Mesothelial cell of epicardium (in vitro differentiated cells): ENCODE measurements at places on chromosomes 13 and 19. TPM values are rescaled to one million over a fixed set of nuclear protein-coding genes. Genes with fewer than 3 reads are reported as not detected.

DNA sequence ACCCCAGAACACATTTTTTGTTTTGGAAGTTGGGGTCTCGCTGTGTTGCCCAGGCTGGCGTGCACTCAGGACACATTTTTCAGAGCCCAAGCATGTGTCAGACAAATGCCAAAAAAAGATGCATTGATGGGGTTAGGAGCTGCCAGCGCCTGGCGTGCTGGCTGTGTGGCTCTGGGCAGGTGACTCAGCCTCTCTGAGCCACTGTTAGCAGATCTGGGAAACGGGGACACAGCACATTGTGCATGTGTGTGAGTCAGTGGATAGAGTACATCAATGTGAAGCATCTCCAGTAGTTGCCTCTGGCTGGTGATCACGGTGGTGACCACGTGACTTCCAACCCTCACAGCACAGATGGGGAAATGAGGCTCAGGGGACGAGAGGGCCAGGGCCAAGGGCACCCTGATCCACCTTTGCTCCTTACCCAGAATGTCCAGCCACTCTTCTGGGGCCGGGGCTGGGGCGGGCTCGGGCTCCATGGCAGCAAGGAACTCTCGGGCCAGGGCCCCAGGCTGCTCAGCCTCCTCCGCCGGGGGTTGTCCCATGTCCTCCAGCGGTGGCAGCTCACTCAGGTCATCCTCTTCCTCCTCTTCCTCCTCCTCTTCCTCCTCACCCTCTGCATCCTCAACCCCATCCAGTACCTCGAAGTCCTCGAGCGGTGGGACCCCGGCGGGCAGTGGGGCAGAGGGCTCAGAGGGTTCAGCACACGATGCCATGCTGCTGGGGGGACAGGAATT, 1.9 kb downstream of the FKBP8 start:
- no peak for DNase-seq
- peaks cover 10% of the 10 kb centered on the region for H3K4me1 ChIP-seq
- peak overlapping the region; percentile 30 for H3K4me3 ChIP-seq
- no peaks in the 10 kb centered on the region for H3K27me3 ChIP-seq
- peaks cover 5% of the 10 kb centered on the region for H3K36me3 ChIP-seq
- H3K27ac ChIP-seq: no peak overlapping the region

DNA sequence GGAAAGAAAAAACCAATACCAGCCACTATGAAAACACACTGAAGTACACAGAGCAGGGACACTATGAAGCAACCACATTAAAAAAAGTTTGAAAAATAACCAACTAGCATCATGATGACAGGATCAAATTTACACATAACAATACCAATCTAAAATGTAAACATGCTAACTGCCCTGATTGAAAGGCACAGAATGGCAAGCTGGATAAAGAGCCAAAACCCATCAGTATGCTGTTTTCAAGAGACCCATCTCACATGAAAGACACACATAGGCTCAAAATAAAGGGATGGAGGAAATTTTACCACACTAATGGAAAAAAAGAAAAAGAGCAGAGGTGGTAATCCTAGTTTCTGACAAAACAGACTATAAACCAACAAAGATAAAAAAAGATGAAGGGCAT, 291.3 kb downstream of the SLC7A1 start:
- H3K36me3 ChIP-seq: peaks cover 2% of the 10 kb centered on the region
- H3K27me3 ChIP-seq: peaks cover 2% of the 10 kb centered on the region
- H3K27ac ChIP-seq: no peak overlapping the region

DNA sequence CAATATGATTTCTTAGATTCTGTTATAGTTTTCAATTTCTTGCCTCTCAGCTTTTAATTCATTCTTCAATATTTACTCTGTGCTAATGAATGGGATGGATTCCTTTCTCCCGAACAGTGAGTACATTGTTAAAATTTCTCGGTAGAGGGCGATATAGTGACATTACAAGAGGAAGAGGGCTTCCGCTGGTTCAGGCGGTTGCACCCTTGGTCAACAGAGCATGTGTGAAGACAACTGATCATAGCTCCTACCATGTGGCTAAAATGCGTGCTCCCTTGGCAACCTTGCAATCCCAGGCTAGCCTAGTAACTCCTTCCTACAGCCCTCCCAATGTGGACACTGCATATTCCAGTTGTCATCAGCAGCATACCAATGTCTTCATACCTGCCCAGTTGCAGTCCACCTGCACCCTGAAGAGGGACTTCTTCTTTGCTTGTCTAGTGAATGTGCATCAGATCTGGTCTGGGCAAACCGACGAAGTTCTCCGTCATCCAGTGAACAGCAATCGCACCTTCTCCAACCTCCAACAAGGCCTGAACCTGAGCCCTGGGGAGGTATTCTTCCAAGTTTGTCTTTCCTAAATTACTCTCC, 653.0 kb upstream of the GPC6 start:
- H3K4me3 ChIP-seq: no peak overlapping the region
- H3K4me1 ChIP-seq: peaks cover 43% of the 10 kb centered on the region
- H3K27me3 ChIP-seq: no peaks in the 10 kb centered on the region
- H3K36me3 ChIP-seq: no peaks in the 10 kb centered on the region

DNA sequence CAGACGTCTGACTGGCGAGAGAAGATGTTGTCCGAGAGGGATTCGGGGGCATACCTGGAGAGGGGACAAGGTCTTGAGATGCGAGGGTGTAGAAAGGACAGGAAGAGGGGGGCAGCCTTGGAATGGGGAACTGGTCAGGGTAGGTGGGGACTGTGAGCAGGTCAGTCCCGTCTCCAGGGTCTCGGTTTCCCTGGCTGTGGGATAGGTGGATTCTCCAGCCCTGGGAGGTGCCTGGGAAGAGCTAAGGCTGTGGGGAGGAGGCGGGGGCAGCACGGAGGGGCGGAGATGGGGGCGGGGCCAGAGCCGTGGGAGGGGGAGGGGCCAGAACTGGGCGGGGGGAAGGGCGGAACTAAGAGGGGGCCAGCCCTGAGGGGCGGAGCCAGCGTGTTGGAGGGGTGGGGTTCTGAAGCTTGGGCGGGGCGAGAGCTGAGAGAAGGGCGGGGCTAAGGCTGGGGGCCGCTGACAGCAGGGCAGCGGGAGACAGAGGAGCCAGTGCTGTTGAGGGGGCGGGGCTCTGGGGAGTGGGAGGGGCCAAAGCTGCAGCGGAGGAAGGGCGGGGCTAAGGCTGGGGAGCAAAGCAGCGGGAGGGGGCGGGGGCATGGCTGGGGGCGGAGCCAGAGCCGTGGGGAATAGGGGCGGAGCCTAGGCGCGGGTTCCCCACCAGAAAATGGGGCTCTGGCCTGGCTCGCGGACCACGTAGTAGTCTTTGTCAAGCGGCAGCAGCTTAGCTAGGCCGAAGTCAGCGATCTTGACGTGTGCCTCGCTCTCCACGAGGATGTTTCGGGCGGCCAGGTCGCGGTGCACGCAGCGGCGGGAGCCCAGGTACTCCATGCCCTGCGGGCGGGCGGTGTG, 9.5 kb upstream of the INSL3 start:
- H3K4me1 ChIP-seq: peaks cover 6% of the 10 kb centered on the region
- H3K4me3 ChIP-seq: peak overlapping the region; percentile 75
- peak; percentile 80 for DNase-seq
- no peaks in the 10 kb centered on the region for H3K36me3 ChIP-seq
- peaks cover 20% of the 10 kb centered on the region for H3K27me3 ChIP-seq
- H3K27ac ChIP-seq: peak overlapping the region; percentile 95

C19orf67 gene
- total RNA-seq: 0.45 to 0.90 TPM (median 0.58 TPM) in 3 replicates

SELENOV gene
- 0.60 to 0.81 TPM (median 0.78 TPM) in 3 replicates for total RNA-seq

- H3K27ac ChIP-seq: no peak overlapping the region
- H3K27me3 ChIP-seq: no peaks in the 10 kb centered on the region
- no peak overlapping the region for H3K4me3 ChIP-seq
Measured at GRCh38 chr19:46111376-46111775, 13.1 kb downstream of the IGFL3 start.

- peak overlapping the region; percentile 66 for H3K27ac ChIP-seq
- DNase-seq: no peak
- H3K4me3 ChIP-seq: no peak overlapping the region
Measured at GRCh38 chr19:2302319-2303210, 5.4 kb downstream of the LINGO3 start.

GRCh38 chr13:61779456-61779855, 363.8 kb upstream of the PCDH20 start:
- H3K27me3 ChIP-seq: no peaks in the 10 kb centered on the region
- no peaks in the 10 kb centered on the region for H3K36me3 ChIP-seq
- no peak for DNase-seq
- H3K4me3 ChIP-seq: no peak overlapping the region

- H3K4me1 ChIP-seq: no peaks in the 10 kb centered on the region
- no peak overlapping the region for H3K27ac ChIP-seq
Measured at GRCh38 chr13:99634672-99635071, 133.4 kb downstream of the TM9SF2 start.

DNA sequence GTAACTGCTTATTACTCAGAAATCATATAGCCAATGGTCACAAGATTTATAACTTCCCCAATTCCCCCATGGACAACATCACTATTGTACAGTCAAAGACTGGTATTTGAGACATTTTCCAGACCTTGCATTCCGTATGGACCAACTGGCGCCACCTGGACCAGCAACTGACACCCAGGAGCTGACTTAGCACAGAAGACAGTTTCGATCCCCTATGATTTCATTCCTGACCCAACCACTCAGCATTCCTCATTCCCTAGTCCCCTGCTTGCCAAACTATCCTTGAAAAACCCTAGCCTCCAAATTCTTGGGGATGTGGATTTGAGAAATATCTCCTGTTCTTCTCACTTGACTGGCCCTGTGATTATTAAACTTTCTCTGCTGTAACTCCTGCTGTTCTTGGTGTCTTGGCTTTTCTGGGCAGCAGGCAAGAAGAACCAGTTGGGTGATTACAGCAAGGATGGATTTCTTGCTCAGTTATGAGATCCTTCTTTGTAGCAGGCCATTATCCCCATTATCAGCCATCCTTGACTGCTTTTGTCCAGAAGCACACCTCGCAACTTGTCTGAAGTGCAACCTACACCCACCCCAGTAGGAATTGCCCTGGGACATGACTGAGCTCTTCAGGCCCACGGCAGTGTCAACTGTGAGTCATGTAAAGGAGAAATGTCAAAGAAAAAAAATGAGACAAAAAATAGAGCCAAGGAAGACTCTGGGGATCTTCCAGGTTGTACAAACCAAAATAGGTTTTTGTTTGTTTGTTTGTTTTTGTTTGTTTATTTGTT, 13.7 kb upstream of the MAP3K10 start:
- DNase-seq: no peak
- no peak overlapping the region for H3K27ac ChIP-seq
- H3K4me1 ChIP-seq: no peaks in the 10 kb centered on the region
- H3K36me3 ChIP-seq: no peaks in the 10 kb centered on the region
- H3K27me3 ChIP-seq: peaks cover 25% of the 10 kb centered on the region

GRCh38 chr19:12647490-12648071, 19.0 kb downstream of the MAN2B1 start:
- no peak for DNase-seq
- no peaks in the 10 kb centered on the region for H3K4me1 ChIP-seq
- peaks cover 15% of the 10 kb centered on the region for H3K36me3 ChIP-seq
- H3K27me3 ChIP-seq: no peaks in the 10 kb centered on the region
- H3K4me3 ChIP-seq: no peak overlapping the region

- no peak overlapping the region for H3K4me3 ChIP-seq
- H3K4me1 ChIP-seq: no peaks in the 10 kb centered on the region
- no peak overlapping the region for H3K27ac ChIP-seq
- DNase-seq: no peak
- H3K36me3 ChIP-seq: no peaks in the 10 kb centered on the region
Measured at GRCh38 chr19:29559743-29560142, 33.9 kb downstream of the VSTM2B start.

- H3K27me3 ChIP-seq: no peaks in the 10 kb centered on the region
- peaks cover 2% of the 10 kb centered on the region for H3K4me1 ChIP-seq
- H3K4me3 ChIP-seq: no peak overlapping the region
- peak overlapping the region; percentile 54 for H3K27ac ChIP-seq
- DNase-seq: peak; percentile 88
- H3K36me3 ChIP-seq: peaks cover 17% of the 10 kb centered on the region
Measured at GRCh38 chr19:38634757-38635482, 12.5 kb upstream of the ACTN4 start.

DNA sequence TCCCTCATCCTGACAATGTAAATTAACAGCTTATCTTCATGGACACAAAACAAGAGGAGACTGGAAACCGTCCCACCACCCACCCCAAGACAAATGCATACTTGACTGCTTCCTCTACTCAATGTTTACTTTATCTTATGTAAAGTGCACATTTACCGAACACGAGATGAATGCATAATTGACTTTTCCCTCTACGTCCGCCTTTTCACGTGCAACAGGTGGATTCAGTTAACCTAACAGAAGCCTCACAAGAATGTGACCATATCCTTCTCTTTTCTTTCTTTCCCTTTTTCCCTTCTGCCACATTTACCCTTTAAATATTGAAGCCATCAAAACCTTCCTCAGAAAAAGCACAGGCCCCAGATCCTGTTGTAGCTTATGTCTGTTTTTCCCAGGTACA, 468.0 kb downstream of the UQCRFS1 start:
- H3K36me3 ChIP-seq: no peaks in the 10 kb centered on the region
- no peak overlapping the region for H3K4me3 ChIP-seq
- no peak for DNase-seq
- H3K27ac ChIP-seq: no peak overlapping the region
- no peaks in the 10 kb centered on the region for H3K4me1 ChIP-seq
- H3K27me3 ChIP-seq: no peaks in the 10 kb centered on the region

KIR3DL1 gene
- total RNA-seq: not detected in 3 replicates

- no peak overlapping the region for H3K27ac ChIP-seq
- no peak overlapping the region for H3K4me3 ChIP-seq
- no peaks in the 10 kb centered on the region for H3K4me1 ChIP-seq
- H3K27me3 ChIP-seq: peaks cover 15% of the 10 kb centered on the region
- H3K36me3 ChIP-seq: no peaks in the 10 kb centered on the region
- DNase-seq: no peak
Measured at GRCh38 chr19:51784109-51784785, 10.7 kb upstream of the FPR3 start.

DNA sequence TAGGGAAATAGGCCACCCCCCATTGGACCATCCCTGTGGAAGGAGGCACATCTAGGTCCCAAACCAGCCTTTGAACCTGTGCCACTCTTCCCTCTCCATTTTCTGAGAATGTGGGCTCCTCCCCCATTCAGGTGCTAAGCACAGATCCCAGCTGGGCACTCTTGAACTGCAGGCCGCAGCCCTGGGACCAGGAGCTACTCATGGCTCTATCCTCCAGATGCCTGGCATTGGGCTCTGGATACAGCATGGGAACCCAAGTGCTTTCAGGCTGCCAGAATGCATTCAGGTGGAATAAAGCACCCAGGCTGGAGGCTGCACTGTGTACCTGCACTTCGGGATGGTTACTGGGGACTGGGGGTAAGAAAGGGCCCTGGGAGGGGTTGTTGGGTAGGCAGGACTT, 1372.3 kb upstream of the SPRY2 start:
- H3K4me1 ChIP-seq: no peaks in the 10 kb centered on the region
- H3K27me3 ChIP-seq: no peaks in the 10 kb centered on the region
- H3K27ac ChIP-seq: no peak overlapping the region

DNA sequence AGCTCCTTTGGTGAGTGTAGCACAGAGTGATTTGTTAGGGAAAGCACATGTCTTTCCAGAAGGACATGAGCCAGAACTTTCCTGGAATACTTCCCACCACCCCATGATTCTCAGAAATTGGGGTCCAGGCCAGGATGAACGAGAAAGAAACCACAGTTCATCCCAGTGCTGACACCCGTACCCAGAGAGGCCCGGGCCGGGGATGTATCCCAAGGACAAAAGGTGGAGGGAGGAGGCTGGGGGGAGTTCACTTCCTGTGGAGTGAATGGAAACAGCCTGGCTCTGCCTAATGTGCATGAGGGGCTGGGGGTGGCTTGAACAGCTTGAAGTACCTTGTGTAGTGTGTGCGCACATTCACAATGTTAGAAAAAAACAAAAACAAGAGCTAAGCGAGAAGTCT, 47.5 kb downstream of the CDADC1 start:
- no peaks in the 10 kb centered on the region for H3K36me3 ChIP-seq
- H3K27ac ChIP-seq: no peak overlapping the region
- H3K4me1 ChIP-seq: peaks cover 20% of the 10 kb centered on the region
- H3K27me3 ChIP-seq: peaks cover 2% of the 10 kb centered on the region
- no peak overlapping the region for H3K4me3 ChIP-seq
- DNase-seq: no peak

CYP4F11 gene
- total RNA-seq: not detected in 3 replicates
